Thoracic aorta (tissue), 2 donors: ENCODE measurements at places on chromosomes 16 and 17.

- DNase-seq: no peak
Measured at GRCh38 chr17:61065263-61065773, 334.3 kb upstream of the TBX2 start.

DNA sequence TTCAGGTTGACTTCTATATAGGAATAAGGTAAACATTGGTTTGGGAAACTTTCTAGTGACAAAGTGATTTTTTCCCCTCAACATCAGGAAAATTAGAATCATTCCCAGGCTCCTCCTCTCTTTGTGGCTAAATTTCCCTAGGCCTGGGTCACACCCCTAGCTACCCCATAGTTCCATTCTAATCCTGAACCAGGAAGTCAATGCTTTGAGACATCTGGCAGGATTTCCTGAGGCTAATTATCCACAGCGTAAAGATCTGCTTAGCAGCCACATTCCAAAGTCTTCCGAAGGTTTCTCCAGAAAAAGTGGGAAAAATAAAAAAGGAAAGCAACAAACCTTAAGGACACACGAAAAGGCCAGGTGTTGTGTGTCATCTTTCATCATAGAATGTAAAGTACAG, 60.3 kb upstream of the CORO6 start:
- DNase-seq: no peak

GRCh38 chr16:7638306-7638705, 305.7 kb downstream of the RBFOX1 start:
- no peak for DNase-seq

DNA sequence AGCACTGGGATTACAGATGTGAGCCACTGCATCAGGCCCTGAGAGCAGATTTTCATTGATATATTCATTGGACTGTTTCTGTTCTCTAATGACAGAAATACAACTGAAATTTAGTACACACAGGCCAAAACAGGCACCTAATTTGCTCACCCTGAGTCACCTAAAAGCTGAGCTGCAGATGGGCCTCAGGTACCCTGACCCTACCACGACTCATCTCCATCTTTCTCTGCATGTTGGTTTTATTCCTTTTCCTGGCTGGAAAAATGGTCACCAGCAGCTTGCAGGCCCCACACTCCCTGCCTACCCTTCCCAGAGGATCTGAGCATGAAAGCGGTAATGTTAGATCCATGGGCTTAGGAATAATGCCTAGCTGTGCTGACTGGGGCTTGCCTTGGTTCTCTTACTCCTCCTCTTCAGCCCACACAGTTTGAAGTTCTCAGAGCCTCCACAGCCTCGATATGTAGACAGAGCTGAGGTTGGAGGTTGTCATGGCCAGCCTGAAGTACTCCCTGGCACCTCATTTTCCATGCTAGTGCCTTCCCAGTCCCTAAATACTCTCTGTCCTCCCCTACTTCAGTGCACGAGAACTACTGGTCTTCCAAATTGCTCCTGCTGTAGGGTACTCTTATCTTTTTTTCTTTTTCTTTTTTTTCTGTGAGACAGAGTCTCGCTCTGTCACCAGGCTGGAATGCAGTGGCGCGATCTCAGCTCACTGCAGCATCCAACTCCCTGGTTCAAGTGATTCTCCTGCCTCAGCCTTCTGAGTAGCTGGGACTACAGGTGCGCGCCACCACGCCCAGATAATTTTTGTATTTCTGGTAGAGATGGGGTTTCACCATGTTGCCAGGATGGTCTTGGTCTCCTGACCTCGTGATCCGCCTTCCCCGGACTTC, 51.1 kb downstream of the CENPV start:
- no peak for DNase-seq

DNA sequence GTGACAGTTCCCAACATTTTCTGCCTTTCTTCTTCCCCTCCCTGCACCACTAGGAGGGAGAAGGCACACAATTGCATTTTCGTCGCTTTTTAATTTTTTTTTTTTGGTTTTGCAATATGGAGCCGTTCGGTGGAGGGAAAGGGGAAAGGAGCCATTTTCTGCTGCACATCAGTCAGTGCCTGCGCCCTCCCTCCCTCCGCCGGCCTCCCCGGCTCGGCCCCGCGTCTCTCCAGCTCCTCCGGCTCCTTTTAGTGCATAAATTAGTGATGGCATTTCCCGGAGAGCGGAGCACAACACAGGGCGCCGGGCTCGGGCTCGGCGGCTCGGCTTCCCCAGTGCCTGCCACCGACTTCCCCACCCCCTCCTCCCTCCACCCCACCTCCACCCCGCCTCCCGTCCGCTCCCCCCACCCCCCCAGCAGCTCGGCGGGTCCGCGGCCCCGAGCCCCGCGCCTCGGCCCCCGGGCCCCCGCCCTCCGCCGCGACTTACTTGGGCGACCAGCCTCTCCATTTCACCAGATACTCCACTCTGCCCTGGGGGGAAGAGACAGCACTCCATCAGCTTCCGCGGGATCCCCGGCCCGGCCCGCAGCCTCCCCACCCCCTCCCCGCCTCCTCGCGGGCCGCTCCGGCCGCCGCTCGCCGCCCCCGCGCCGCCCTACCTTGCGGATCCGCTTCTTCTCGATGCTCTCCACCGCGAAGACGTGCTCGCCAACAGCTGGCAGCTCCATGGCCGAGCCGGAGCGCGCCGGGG, 542 bp downstream of the CBX4 start:
- no peak for DNase-seq

GRCh38 chr16:75456971-75457370, 7.5 kb downstream of the TMEM170A start:
- no peak for DNase-seq

GRCh38 chr17:42754782-42755181, 6.2 kb upstream of the RAMP2 start:
- DNase-seq: no peak

DNA sequence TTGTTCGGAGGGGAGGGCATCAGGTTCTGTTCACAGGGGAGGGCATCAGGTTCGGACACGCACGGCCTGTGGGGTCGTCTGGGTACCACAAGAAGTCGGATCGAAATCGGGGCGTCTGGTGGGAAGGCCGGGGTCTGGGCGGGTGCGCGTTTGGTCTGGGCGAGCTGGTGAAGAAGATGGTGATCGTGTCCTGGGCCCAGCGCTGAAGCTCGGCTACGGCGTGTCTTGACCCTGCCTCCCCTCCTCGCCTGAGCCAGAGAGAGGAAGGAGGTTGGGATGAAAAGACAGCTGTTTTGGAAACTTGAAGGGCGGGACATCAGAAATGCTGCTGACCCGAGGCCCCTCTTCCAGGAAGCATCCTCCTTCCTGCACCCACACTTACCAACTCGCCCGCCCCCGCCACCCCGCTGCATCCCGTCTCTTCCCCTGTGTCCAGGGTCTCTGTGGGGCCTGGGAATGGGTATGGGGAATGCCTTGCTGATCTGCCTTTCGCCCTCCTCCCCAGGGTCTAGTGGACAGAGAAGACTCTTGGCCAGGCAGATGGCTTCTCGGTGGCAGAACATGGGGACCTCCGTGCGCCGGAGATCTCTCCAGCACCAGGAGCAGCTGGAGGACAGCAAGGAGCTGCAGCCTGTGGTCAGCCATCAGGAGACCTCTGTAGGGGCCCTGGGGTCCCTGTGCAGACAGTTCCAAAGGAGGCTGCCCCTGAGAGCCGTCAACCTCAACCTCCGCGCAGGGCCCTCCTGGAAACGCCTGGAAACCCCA, 498 bp downstream of the PIMREG start:
- DNase-seq: no peak

DNA sequence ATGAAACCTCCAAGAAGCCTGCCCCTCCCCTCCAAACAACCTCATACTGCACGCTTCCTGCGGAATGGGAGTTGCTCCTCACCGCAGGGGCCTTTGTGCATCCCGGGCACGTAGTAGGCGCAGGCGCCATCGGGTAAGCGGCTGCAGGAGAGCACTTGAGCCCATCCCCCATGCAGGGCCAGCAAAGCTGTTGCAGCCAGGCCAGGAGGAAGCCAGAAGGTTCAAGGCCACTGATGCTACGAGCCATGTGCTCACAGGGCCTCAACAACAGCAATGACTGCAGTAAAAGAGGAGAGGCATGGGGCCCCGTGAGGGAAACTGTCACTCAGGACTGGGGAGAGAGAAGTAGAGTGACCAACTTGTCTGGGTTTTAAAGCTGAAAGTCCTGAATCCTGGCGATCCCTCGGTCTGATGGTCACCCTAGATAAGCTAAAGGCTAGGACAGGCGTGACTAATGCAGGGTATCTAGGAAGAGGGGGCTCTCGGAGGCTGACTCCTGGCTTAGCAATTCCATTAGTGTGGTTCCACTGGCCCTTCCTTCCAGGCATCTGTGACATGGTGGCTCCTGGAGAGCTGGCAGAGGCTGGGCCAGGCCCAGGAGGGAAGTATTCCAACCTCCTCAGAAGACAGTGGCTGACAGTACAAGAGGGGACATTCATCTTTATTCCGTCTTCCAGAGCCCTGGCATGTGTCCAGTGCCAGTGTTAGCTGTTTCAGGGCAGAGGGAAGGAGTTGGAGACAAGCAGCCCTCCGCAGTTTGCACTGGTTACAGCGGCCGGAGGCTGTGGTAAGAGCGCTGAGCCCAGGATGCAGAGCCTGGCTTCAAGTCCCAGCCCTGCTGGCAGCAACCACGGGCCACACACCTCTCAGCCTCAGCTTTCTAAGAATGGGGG, 20.8 kb downstream of the GOSR2 start:
- no peak for DNase-seq

GRCh38 chr16:67445441-67445912, 14.6 kb downstream of the HSD11B2 start:
- no peak for DNase-seq

DNA sequence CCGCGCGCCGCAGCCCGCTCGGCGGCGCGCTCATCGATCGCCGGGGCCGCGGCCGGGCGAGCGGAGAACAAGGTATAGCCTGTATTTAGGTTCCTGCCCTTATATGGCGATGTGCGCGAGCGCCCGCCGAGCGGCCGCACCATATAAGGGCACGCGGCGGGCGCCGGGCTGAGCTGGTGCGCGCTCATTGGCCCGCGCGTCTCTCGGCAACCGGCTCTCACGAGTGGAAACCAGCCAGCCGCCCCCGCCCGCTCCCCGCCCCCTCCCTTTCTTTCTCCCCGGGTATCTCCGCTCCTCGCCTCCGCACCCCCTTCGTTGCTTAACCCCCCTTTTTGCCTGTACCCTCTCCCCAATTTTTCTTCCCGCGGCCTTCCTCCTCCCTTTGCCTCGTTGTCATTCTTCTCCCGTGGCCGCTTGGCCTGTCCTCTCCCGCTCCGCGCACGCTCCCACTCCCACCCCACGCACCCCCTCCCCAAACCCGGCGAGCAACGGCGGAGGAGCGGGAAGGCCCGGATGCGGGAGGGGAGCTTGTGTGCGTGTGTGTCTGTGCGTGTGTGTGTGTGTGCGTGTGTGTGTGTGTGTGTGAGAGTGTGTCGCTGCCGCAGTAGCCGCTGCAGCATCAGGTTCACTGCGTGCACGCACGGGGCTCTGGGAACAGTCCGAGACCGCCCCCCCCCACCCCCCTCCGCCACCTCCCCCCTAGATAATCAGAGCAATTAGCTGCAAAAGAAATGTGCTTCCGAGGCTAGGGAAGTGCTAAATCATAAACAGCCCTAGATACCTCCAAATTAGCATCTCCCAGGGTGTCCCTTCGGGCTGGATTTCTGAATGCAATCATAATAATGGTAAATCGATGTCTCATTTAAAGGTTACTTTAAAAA, 13.5 kb upstream of the CBX8 start:
- no peak for DNase-seq

DNA sequence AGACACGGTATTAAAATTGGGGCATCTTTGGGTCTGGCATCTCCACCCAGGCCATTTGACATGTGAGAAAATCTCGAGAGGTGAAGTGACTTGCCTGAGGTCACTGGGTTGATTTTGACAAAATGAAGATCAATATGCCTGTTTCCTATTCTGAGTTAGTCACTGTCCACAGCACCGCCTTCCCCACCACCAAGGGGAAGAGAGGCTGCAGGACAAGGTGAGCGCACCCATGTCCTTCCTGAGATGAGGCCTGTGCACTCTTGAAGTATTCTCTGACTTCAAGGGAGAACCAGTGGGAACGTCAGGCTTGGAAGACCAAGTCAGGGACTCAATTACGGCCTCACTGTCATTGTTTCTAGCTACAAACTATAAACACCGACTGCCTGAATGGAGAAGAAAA, 49.9 kb upstream of the WSB1 start:
- no peak for DNase-seq

GRCh38 chr16:794853-795466, 5.6 kb downstream of the GNG13 start:
- no peak for DNase-seq

DNA sequence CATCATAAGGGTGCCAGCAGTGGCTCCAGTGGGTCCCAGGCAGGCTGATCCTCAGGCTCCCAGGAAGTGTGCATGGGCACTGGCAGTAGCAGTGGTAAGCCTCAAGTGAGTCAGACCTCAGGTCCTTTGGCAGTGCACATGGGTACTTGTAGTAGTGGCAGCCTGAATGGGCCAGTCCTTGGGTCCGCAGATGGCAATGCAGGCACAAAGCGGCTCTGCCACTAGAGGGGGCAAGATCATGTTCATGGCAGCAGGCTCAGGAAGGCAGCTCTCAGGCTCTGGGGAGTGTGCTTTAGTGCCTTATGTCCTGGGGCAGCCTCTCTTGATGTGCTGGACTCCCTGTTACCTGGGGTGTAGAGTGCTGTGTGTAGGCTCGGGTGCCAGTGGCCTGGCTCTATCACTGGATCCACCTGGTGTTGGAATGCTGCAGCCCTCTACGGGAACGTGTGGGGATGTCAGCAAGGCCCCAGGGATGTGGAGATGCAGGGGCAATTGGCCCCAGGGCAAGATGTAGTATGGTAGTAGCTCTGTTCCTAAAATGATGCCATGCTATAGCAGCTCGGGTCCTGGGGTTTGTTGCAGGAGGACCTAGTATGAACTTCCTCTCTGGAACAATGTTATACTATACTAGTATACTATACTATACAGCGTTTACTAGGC, 11.0 kb downstream of the ACSM3 start:
- DNase-seq: no peak

GRCh38 chr16:3865241-3865640, 15.3 kb downstream of the CREBBP start:
- DNase-seq: no peak

GRCh38 chr17:37399265-37399803, 7.3 kb downstream of the ACACA start:
- no peak for DNase-seq

DNA sequence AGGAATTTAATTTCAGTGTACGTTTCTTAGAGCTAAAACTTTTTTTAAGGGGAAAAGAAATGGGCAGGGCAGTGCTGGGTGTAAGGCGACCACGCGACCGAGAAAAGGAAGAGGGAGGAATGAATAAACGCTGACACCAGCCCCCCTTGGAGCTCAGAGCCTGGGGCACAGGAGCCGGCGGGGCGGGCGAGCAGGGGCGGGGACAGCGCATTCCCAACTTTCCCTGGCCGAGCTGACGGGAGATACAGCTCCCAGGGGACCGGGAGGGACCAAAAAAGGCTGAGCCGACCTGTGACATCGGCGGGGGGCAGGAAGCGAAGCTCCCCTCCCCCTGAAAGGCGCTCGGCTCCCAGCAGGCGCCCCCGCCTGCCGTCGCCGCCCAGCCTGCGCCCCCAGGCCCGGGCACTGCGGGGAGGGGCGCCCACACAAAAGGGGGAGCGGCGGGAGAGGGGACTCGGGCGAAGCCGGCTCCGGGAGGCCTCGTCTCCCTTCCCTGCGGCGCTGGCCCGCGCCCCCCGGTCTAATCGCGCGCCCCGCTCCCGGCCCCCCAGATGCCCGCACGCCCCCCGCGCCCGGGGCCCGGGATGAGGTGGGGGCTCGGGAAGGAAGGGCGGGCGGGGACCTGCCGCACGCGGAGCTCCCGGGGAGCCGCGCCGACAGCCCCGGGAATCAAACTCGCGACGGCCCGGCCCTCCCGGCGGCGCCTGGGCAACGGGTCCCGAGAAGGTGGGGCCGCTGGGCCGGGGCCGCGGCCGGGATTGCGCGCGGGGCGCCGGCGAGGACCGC, 622 bp downstream of the CUEDC1 start:
- DNase-seq: no peak
